ENCODE measurements at places on chromosomes 5 and 9. TPM values are rescaled to one million over a fixed set of nuclear protein-coding genes. Genes with fewer than 3 reads are reported as not detected.

DNA sequence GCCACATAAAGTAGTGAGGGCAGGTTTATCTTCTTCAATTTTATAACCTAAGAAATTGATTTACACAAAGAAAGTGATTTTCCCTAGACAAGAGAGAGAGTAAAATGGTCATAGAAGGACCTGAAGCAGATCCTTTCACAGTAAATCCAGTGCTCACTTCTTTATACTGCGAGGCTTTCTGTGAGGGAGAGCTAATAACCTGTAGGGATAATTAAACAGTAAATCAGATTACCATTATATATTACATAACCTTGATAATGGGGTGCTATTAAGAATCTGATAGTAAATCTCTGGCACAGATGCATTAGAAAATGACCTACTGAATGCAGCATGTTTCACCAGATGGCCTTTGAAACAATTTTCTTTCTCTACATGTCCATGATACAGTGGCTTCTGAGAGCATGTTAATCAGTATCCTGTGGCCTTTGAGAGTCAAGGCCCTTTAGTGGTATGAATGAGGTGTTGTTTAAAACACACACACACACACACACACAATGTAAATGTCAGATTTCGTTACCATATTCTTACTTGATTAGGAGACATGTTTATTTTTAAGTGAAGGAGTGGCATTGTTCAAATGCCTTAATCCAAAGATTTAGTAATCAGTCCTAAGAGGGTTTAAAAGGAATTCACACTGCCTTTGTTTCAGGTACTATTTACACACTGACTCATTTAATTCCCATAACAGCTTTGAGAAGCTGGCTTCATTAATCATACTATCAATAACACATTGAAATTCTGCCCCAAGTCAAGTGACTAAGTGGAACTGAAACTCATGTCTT lies 124.7 kb downstream of the ALDH1A1 start:
- no peak for DNase-seq

GRCh38 chr9:124940521-124940893 lies 376 bp downstream of the GOLGA1 start:
- no peak for DNase-seq

The GPX8 gene
- total RNA-seq: not detected

The PCDHB14 gene
- total RNA-seq: not detected

DNA sequence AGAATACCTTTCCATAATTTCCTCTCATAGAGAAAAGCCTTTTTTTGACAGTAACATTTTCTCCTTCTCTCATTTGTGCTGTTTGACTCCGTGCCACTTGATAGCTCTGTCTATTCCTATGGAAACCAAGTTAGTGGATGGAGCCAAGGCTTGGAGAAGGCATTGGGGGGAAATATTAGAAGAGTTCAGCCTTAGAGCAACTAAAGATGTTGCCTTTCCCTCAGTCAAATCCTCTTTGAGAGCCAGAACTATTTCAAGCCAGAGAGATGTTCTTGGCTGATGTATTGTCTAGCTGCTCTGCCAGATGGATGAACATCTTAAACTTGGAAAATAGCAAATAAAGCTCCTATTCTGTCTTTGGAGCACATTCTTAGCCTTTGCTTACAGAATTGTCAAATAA lies 112.4 kb downstream of the INVS start:
- DNase-seq: no peak

DNA sequence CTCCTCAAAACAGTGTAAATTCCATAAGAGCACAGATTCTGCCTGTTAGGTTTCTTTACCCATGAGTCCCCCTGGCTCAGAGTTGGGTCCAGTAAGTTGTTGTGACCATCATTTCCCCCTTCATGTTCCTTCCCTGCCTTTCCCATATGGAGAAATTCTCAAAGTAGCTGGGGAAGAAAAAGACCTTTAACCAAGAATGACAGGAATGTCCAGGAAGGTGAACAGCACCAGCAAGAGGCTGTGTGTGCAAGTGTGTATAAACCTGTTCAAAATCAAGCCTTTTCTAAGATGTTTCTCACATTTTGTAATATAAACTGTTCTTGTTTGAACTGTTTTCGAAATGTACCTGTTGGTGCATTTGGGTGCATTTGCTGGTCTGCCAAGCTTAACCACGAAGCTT lies 238.2 kb downstream of the SLIT3 start:
- DNase-seq: no peak

GRCh38 chr9:34072868-34073590 lies 24.3 kb upstream of the UBAP2 start:
- DNase-seq: no peak

Measured in activated CD8-positive, alpha-beta T cell treated with anti-CD3 and anti-CD28 coated beads for 36 hours (primary cell).